ENCODE measurements at places on chromosomes 4 and X.

- DNase-seq, result no peak
Measured at GRCh38 chr4:106852426-106852825, 183.7 kb downstream of the DKK2 start.

GRCh38 chrX:119389214-119389613 is 9.9 kb upstream of the SLC25A43 start:
- no peak for DNase-seq

- DNase-seq, result no peak
Measured at GRCh38 chr4:182190306-182190705, 52.9 kb upstream of the TENM3 start.

GRCh38 chr4:2805712-2806389 is 13.0 kb downstream of the SH3BP2 start:
- no peak for DNase-seq

DNA sequence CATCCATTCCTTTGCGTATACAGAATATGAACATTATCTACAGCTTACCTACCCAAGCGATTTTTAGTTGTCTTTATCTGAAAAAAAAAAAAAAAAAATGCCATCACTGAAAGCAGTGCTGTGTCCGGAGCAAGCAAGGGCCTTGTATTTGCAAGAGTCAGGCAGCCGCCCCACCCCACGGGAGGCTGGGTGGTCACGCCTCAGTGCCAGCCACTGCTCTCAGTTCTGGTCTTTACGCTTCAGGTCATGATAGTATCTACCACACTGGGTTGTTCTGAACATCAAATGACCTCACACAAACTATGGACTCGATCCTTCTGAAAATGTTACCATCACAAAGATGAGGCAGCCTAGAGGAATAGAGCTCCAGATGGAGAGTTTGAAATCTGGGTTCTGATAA is 62.7 kb upstream of the HELT start:
- DNase-seq, result no peak

- no peak for DNase-seq
Measured at GRCh38 chr4:181475781-181476507, 767.3 kb upstream of the TENM3 start.

GRCh38 chr4:142563682-142564291 is 282.3 kb downstream of the INPP4B start:
- DNase-seq, result no peak

Measured in activated gamma-delta T cell treated with anti-CD3 and anti-CD28 coated beads, Interleukin-2, amount 50 U/mL, for 16 hours (primary cell).